ENCODE measurements at places on chromosomes 6 and 20.
A peak's percentile ranks its signal among the peaks of the same experiment; 100 is the strongest.

- no peak for DNase-seq
Observed at GRCh38 chr6:170516783-170517616, 36.1 kb downstream of the PSMB1 start.

DNA sequence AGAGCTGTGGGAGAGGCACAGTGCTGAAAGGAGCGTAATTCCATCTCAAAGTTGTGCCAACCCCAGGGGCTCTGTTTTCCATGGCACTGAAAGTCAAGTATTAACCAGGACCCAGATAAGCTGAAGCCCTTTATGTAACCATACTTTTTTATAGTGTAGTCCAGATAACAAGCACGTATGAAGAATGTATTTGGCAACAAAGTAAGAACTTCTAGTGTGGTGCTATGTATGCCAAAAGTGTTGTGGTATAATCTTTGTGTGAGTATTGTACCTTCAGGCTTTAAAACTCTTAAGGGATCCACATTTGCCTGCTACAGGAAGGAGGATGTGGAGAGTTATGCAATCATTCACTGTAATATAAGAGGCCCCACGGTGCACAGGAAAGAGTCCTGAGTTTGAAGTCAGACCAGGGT lies 129.4 kb downstream of the IBTK start:
- no peak for DNase-seq

DNA sequence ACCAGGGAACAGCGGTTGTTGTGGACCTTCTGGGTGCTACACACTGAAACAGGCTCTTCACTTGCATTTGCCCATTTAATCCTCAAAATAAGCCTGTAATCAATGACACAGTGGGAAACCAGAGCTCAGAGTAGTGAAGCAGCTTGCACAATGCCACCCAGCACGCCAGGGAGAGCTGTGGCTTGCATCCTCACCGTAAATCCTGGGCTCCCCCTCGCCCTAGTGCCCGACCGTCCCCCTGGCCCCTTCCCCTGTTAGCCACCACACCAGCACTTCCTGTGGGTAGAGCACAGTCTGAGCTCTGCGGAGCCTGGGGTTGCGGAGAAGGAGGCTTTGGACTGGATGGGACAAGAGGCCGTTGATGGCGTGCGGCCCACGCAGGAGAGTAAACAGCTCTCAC lies 14.5 kb downstream of the VSTM2L start:
- DNase-seq: no peak

DNA sequence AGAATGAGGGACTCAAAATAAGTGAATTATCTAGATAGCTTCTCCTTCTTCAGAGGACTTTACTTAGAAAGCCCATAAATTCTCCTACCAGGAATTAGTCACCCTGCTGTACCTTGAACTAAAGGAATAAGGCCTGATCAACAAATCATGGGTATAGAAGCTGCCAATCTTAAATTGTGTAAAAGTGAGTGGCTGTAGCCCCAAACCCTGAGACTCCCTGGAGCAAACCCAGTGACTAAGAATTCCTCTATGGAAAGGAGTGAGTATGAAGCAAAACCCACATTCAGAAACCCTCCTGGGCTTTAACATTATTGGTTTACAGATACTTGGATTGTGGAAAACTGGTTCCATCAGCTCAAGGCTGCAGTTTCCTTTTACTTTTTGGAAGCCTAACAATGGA lies 285.8 kb upstream of the TBX18 start:
- no peak for DNase-seq

GRCh38 chr20:5845681-5846615 lies 95.7 kb downstream of the SHLD1 start:
- no peak for DNase-seq

GRCh38 chr6:42813906-42814444 lies 32.1 kb downstream of the BICRAL start:
- no peak for DNase-seq

GRCh38 chr6:18495236-18495635 lies 108.1 kb downstream of the RNF144B start:
- no peak for DNase-seq

- DNase-seq: no peak
Observed at GRCh38 chr20:41175201-41175651, 37.9 kb downstream of the PLCG1 start.

DNA sequence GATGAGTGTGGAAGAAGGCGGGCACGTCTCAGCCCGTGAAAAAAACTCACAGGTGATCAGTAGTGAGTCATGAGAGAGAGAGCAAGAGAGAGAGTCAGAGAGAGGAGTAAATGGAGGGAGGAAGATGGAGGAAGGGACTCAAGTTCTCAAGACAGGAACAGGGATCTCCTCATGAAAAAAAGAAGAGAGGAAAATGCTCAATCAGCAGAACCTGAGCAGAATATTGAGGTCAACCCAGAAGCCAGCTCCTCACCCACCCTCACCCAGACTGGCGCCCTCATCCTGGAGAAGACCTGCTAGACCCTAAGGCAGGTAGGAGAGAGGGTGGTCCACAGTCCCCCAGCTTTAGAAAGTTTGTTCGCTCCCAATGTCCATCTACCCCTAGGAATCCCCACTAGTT lies 4.8 kb downstream of the UBD start:
- DNase-seq: no peak

DNA sequence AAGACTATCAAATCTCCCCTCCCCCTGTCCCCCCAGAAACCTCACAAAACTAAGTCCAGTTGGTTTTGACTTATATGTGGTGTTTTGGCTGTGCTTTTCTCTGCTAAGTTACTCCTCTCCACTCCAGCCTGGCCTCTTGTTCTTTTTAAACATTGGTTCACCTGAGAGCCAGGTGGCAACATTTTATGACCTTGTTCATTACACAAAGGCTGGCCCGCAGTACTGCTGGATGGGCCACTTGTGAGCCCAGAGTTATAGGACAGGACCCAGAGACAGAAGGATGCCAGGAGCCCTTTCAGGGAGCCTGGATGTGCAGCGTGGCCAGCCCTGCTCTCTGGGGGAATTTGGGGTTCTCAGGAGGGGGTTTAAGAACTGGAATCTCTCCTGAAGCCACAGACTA lies 90.0 kb downstream of the RAMACL start:
- no peak for DNase-seq

- no peak for DNase-seq
Observed at GRCh38 chr6:21665110-21665391, 71.5 kb downstream of the SOX4 start.

- DNase-seq: no peak
Observed at GRCh38 chr6:42915732-42916131, at the start of gene PTCRA. TSS of gene PTCRA (plus strand) at chr6:42916053. CDS start at chr6:42916070, 17 bp downstream.

DNA sequence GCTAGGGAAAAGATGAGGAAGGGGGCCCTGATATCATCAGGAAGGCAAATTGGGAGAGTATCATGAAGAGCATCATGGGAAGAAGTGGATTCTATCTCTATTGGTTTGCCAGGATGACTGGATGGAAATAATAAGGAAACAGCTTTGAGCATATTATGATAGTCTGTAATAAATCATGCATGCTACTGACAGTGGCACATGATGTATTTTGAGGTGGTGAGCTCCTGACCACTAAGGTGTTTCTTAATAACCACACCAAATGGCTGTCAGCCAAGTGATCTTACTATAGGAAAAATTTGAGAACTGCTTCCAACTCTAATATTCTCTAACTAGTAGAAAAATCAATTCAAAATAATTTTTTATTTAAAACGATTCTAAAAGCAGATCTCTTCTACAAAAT lies 548.4 kb upstream of the JAG1 start:
- DNase-seq: no peak

- no peak for DNase-seq
Observed at GRCh38 chr20:79565-79964, 7.9 kb upstream of the DEFB125 start.

DNA sequence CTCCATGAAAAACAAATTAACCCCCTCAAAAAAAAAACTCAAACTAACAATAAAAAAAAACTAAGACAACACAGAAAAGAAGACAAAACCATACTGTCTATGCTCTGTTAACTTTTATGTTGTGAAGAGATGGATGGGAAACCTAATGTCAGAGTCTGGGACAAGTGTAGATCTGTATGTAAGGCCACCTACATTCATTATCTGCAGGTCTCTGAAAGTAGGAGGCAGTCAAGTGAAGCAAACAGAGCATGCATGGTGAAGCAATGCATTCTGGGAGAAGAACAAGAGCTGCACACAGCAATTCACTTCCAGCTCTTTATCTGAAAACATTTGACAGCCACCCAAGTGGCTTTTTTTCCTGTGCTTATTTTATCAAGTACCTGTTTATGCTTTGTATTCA lies 452.0 kb downstream of the EPHA7 start:
- no peak for DNase-seq

GRCh38 chr6:17606606-17607005 lies 6.5 kb downstream of the FAM8A1 start:
- DNase-seq: no peak

- DNase-seq: no peak
Observed at GRCh38 chr6:97697456-97697855, 414.4 kb upstream of the MMS22L start.

DNA sequence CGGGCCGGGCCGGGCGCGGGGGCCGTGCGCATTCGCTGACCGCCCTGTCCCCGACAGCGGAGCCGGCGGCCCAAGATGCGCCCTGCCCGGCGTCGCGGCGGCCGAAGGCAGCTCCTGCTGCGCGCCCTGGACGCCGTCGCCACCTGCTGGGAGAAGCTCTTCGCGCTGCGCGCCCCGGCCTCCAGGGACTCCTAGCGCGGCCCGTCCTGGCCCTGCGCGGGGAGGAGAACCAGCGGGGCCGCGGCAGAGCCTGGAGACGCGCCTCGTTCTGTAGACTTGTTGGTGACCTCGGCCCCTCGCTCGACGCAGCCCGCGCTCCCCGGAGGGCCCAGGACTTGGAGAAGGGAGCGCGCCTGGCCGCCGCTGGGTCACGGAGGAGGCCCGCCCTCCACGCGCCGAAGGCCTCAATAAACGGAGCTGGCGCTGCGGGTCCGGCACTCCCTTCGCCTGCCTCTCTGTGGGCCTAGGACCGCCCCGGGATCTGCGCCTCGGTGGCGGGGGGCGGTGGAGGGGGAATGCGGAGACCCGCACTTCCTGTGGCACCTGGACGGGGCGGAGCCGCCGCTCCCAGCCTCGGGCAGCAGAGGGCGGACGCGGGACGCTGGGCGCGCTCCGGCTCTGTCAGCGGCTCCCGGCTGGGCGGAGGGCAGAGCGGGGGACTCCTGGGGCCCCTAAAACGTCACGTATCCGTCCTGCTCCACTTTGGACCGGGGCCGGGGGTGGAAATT lies 2.7 kb downstream of the C20orf204 start:
- peak; percentile 92 for DNase-seq

DNA sequence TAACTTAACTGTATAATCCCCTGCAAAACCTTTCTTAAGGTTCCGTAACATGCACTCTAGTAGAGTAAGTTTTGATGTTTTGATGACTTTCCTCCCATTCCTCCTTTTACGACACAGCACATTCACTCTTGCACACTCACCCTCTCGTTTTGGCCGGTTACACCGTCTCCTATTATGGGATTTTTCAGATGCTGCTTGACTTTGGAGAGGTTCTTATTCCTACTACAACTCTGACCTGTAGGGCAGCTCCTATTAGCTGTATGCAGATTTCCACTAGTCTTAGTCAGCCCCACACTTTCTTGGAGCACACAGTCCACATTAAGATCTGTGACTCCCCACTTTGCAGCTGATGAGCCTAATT lies 223.7 kb upstream of the SYNCRIP start:
- no peak for DNase-seq

DNA sequence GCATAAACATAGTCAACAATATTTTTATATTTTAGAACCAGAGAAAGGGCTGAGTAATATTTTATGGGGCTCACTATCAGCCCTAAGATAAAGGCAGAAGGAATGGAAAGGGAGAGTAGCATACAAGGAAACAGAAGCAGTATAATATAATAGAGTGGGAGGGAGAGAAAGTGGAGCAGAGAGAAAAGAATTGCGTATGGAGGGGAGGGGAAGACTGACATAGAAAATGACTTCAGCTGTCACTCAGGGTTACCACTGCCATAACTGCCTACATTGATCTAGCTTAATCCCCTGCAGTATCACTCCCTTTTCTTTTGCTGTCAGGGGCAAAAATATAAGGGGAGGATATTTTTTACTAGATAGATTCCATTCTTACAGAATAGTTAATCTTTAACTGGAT lies 1133.5 kb upstream of the MAP3K7 start:
- DNase-seq: no peak

DNA sequence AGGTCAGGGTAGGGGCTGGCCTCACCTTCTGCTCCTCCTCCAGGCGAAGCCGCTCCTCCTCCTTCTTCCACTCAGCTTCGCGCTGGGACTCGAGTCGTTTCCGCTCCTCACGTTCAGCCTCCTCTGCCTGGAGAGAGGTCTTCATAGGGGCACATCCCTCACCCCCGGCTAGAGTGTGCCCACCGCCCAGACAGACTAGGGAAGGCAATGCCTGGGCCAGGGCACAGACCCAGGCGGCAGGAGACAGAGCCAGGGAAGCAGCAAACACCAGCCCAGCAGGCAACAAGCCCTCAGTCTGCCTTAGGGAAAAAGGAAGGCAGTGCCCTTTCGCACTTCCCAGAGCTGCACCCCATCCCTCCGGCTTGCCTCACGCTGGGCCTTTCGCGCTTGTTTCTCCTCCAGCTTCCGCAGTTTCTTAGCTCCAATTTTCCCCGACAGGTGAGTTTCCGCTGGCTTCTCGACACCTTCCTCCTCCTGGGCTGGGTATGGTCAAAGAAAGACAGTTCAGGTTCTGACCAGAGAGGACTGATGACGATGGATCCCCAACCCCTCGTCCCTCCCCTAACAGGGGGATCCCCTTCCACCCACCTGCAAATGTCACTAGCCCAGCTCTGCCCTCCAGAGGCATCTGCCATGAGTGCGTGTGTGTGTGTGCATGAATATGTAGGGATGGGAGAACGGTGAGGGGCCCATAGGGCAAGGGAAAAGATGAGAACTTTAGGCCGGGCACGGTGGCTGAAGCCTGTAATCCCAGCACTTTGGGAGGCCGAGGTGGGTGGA lies 4.3 kb downstream of the DDRGK1 start:
- DNase-seq: no peak

DNA sequence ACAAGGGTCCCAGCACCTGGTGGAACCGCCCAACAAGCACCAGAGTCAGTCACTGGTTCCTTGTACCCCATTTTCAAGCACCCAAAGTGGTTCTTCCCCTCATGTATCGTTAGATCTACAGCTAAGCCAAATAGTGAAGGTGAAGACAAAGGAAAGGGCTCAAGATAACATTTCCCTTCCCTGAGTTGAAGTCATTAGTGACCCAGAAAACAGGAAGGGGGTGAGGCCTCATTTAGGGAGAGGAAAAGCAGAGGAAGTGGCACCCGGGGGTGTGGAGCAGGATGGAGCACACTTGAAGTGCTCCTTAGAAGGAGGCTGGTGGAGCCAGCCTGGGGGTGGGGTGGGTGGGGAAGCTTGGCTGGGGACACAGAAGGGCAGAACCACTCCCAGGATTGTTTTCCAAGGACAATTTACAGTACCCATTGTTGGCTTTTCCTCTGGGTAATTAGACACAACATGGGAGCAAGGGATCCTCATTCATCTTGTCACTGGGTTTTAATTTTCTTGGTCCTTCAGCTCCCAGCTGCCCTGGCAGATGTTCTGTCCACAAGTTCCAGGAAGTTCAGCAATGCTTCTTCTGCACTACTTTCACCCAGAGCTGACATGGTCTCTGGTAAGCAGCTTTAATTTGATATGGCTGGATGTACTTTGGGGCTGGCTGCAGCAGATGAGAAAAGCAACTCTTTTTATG lies 73.3 kb upstream of the CD93 start:
- DNase-seq: no peak
